ENCODE measurements at places on chromosomes 13 and 19.

DNA sequence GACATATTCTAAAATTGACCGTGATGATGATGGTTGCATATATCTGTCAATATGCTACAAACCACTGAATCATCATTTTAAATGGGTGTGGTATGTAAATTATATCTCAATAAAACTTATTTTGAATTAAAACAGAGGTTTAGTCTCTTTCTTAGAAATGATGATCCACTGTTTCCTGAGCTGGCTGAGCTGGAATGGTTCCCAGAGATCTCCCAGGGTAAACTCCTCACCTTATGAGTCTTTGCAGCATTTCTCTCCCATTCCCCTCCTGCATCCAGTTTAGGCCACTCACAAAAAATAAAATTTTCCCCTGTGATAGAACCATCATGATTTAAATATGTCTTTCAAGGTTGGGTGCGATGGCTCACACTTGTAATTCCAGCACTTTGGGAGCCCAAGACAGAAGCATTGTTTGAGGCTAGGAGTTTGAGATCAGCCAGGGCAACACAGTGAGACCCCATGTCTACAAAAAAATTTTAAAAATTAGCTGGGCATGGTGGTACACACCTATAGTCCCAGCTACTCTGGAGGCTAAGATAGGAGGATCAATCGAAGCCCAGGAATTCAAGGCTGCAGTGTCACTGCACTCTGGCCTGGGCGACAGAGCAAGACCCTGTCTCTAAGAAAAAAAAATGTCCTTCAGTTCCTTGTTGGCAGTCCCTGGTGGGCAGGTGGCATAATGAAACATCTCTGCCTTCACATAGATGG is 46.1 kb downstream of the FLT1 start:
- no peak for DNase-seq

GRCh38 chr19:2678044-2678671 is 24.3 kb downstream of the GNG7 start:
- no peak for DNase-seq

- no peak for DNase-seq
These were observed 13.3 kb downstream of the KCNC3 start for GRCh38 chr19:50315773-50316448.

- no peak for DNase-seq
These were observed 10.1 kb upstream of the C2CD4C start for GRCh38 chr19:418761-419671.

DNA sequence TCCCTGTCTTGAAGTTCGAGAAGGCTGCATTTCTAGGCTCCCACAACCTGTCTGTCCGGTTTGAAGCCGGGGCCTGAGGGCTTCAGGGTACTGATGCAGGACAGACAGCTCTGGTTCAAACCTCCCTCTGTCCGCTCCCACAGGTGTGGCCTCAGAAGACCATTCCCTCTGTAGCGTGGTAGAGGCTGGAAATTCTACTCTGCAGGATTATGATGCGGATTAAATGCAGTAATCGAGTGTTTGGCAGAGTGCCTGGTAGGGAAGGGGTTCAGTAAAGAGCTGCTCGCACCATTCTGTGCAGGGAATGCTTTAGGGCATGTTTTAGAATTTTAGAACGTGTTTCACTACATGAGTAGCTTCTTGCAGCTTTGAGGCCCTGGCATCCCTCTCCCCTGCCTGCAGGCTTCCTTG is 30.5 kb downstream of the PPP1R37 start:
- DNase-seq = no peak

GRCh38 chr13:43934273-43934672 is 54.6 kb downstream of the LACC1 start:
- DNase-seq = no peak

GRCh38 chr13:20109037-20109436 is 51.8 kb downstream of the GJA3 start:
- DNase-seq = no peak

GRCh38 chr19:42529248-42529764 is 1.0 kb upstream of the CEACAM1 start:
- peak; percentile 81 for DNase-seq

DNA sequence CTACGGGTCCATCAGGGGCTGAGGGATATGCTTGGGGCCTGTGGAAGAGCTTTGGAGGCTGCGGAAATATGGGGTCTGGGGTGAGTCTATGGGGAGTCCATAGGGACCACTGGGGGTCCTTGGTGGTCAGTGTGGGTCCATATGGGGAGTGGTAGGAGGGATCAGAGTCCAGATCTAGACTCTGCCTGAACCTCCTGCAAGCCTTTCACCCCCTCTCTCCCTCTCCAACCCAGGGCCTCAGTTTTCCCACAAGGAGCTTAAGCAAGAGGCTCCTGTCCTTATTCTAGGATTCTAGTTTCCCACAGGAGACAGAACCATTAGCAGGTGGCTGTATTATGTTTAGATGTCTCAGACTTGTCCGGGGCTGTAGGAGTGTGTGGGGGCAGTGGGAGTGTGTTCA is 161.9 kb upstream of the TSHZ3 start:
- no peak for DNase-seq

DNA sequence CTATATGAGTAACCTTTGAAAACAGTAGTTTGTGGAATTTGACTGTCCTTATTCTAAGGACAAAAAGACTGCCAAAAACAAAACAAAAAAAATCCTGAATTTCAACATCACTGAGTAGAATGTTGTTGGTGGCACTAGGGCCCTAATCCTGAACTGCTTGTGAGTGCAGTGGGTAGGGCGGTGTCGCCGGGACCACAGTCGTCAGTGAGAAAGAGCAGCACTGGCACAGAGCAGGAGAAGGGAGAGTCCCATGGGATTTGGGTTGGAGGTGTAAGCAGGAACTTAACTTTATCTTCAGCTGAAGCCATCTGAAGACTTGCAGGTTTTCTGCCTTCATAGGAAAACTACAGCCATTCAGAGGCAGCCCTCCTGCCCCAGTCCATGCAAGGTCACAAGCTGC is 5.6 kb downstream of the PCID2 start:
- DNase-seq = no peak

- no peak for DNase-seq
These were observed 534.7 kb upstream of the ARGLU1 start for GRCh38 chr13:107102676-107103075.

- peak; percentile 55 for DNase-seq
These were observed 6.6 kb upstream of the GADD45B start for GRCh38 chr19:2469102-2469914.

DNA sequence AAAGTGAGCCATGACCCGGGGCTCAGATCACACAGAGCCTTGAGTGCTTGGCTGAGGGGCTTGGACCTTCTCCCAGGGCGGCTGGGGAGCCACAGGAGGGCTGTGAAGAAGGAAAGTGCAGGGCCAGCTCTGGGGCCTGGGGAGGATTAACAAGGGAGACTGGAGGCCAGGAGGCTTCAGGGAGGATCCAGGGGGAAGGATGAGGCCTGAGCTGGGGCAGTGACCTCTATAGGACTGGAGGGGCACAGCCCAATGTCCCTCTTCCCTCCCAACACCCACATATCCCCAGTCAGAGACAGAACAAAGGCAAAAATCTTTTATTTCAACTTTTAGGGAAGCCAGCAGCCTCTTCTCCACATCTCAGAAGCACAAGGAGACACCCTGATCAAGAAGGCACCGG is 4.7 kb upstream of the SLC17A7 start:
- DNase-seq = no peak

DNA sequence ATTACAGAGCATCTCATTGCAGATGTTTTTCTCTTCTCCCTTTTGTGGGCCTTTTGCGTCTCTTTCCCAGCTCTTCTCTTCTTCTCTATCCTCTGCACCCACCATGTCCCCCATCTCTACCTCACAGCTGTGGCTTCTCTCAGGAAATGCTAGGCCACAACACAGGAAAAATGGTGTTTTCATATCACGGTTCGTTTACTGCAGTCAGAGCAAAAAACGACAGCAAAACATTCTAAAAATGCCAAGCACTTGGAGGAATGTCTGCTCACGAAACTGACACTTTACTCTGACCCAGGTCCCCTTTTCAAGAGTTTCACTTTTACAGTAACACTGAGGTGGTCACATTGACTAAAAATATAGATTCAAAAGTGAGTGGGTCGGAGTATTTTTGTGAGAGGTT is 152.2 kb downstream of the DCT start:
- DNase-seq = no peak

GRCh38 chr13:109256866-109257760 is 529.3 kb downstream of the IRS2 start:
- DNase-seq = peak; percentile 81

- DNase-seq = no peak
These were observed 13.2 kb downstream of the STXBP2 start for GRCh38 chr19:7650148-7650547.

GRCh38 chr13:57716295-57716694 is 84.8 kb downstream of the PCDH17 start:
- DNase-seq = no peak

GRCh38 chr19:49692147-49692506 is 1.2 kb downstream of the CPT1C start:
- no peak for DNase-seq

GRCh38 chr13:20823071-20823470 is 49.3 kb upstream of the EEF1AKMT1 start:
- no peak for DNase-seq

GRCh38 chr13:113470073-113470472 is 16.8 kb upstream of the ADPRHL1 start:
- DNase-seq = no peak

DNA sequence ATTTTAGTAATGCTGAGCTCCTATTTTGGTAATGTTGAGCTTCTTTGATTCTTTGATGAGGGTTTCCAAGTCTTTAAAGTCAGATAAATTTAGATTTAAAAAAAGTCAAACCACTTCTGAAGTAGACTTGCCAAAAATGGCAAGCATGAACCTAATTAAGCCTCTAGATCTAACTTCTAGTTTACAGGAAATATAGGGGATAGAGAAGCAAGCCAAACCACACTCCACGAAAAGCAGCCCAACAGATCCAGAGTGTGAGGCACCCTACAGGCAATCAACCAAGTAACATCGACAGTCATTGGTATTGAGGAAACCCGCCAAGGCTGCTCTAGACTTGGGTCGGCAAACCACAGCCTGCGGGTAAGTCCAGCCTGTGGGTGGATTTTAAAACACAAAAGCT is 3.7 kb downstream of the GGACT start:
- DNase-seq = no peak

GRCh38 chr19:50515168-50515561 is 1.5 kb upstream of the ASPDH start:
- DNase-seq = no peak

- no peak for DNase-seq
These were observed 45.8 kb upstream of the GPI start for GRCh38 chr19:34319230-34319585.

GRCh38 chr13:102816708-102817107 is 17.8 kb downstream of the BIVM start:
- DNase-seq = no peak

DNA sequence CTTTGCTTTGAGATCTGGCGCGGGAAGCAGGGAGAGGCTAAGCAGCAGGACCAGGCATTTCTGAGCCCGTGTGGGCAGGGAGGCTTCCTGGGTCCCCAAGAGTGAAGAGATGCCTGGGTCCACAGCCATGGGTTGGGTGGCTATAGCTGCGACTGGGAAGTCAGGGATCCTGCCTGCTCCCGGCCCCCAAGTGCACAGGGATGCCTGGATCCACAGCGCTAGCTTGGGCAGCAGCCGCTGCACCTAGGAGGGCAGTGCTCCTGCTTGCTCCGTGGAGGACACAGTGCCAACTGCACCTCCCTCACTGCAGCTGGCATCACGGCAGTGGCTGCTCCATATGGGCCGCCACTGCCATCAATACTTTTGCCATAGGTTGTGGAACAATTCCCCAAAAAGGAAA is 384.7 kb downstream of the PCDH9 start:
- no peak for DNase-seq

- DNase-seq = no peak
These were observed 267.1 kb downstream of the TBC1D4 start for GRCh38 chr13:75214846-75215245.

DNA sequence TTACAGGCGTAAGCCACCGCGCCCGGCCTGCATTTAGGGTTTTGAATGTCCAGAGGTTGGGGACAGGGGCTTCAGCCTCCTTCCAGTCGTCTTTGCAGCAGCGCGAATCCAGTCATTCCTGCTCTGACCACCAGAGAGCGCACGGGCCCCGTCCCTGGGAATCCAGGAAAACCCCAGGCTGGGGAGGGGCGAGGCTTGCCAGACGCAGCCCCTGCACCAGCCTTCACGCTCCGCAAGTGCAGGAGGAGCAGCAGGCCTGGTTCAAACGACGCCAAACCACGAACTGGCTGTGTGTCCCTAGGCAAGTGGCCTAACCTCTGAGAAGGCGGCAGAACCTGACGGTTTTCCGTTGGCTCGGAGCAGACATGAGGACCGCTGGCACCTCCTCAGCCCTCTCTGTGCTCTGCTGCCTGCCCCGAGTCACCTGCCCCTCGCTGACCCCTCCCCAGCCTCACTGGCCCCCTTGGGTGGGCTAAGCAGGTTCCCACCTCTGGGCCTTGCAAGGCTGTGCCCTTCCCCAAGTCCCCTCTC is 2.0 kb upstream of the RNF126 start:
- peak; percentile 89 for DNase-seq

- no peak for DNase-seq
These were observed 175.1 kb upstream of the KL start for GRCh38 chr13:32840989-32841713.

- no peak for DNase-seq
These were observed 2.6 kb downstream of the HMG20B start for GRCh38 chr19:3575260-3575741.

DNA sequence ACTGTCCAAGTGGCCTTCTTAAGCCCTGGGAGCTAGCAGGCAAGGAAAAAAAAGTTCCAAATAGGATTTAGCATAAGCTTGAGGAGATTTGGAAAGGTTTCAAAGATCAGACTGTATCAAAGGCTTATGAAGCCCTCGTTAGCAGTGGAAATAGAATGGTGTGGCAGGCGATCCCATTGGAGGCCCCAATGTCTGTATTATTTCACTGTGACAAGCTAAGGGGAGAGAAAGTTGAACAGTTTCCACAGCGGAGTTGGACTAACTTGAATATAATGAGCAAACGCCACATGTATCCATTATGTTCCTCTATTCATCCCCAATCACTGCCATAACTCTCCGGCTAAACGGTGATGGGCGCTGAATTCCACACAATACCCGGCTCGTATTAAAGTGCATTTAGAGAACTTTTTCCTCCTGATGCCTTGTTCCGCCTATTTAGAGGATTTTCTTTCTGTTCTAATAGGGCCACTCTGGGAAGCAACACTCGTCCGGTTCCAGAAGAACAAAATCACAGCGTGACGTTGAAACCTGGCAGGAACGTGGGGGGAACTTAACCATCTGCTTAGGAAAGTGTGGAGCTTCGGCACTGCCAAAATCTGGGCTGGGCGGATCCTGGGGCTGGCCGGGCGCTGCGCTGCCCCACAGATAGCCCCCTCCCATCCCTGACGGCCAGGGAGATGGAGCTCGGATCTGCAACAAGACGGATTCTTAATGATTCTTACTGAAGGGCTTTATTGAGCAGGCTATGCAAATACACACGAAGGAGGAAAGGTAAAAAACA is 1.0 kb upstream of the PCDH8 start:
- DNase-seq = no peak

DNA sequence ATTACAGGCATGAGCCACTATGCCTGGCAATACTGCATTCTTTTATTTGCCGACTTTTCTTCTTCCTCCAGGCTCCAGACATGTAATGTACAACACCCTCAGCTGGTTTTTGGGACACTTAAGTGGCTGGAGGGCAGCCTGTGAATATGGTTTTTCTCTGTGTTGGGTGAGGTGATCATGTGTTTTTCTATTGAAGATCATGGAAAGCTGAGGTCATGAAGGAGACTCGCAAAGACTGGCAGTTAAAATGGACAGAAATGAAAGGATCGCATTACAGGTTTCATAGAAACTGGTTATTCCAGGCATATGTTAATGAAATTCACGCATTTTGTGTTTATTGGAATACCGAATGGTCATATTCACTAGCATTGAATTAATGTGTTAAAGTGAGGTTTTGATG is 85.2 kb upstream of the RNF113B start:
- DNase-seq = no peak
